ENCODE measurements at places on chromosomes 4 and X. TPM values are rescaled to one million over a fixed set of nuclear protein-coding genes. Genes with fewer than 3 reads are reported as not detected.

- no peak for DNase-seq
Measured at GRCh38 chr4:6453688-6453990, 18.8 kb downstream of the PPP2R2C start.

DNA sequence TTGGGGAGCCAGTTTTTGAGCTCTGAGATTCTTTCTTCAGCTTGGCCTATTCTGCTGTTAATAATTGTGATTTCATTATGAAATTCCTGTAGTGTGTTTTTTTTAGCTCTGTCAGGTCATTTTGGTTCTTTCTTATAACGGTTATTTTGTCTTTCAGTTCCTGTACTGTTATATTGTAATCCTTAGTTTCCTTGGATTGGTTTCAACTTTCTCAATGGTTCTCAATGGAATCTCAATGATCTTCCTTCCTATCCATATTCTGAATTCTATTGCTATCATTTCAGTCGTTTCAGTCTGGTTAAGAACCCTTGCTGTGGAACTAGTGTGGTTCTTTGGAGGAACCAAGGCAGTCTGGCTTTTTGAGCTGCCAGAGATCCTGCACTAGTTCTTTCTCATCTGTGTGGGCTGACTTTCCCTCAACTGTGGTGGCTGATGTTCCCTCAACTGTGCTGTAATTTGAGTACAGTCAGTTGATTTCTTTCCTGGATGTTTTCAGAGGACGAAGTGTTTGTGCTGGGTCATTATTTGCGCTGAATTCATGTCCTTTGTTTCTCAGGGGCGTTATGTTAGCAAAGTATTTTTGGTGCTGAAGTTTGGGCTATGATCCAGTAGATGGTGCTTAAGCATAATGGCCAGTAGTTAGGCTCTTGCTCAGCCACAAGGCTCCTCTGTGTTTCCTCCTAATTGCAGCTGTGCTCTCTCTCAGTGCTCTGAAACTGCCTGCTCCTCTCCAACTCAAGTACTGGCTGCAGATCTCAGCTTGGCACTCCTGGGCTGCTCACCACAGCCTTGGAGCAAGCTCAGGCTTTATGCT lies 27.5 kb downstream of the ENPEP start:
- DNase-seq, result peak; percentile 80

DNA sequence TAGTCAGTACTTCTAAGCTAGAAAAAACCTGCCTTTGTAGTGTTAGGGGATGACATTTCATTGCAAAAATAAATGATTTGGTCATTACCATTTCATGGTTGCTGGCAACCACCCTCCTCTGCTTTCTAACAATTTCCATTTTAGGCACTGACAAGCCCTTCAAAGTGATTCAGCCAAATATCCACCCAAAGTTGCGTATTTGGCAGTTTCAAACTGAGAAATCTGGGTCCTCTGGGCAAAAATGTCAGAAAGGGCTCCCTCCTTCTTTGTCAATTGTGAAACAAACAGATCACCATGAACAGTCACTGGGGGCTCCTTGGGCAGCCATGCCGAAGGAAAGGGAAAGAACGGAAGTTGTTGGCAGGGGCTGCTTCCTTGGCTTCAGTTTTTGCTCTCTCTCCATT lies 33.0 kb downstream of the PLAC1 start:
- peak; percentile 40 for DNase-seq

GRCh38 chr4:37715889-37716402 lies 29.8 kb upstream of the RELL1 start:
- peak; percentile 46 for DNase-seq

DNA sequence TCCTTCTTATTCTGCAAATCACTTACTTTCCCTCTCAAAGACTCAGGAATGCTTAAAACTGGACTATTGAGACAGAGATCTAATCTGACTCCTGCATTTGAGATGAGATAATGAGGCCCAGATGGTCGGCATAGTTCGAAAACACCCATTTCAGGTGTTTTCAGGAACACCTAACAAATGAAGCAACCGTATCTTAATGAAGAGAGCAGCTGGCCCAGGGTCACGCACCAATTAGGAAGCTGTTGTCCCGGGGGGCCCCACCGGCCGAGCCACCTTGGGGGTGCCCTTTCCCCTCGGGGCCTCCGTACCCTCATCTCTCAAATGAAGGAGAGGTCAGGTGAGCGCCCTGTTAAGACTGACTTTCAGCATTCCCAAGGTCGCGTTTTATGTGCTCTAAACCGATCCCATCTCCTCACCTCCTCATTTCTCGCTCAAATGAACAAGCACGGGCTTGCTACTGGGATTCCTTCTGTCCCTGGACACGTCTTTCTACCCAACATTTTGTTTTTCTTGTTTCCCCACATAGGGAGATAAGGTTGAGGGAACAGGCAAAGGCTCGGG lies 824 bp downstream of the LRPAP1 start:
- no peak for DNase-seq

The PNMA3 gene
- total RNA-seq, result 1.2 TPM

The UGT2B10 gene
- not detected for total RNA-seq

The FGD1 gene
- total RNA-seq, result 7.0 TPM
